Skeletal muscle cell (primary cell): ENCODE measurements at places on chromosomes 12 and 14.
A peak's percentile ranks its signal among the peaks of the same experiment; 100 is the strongest.

- DNase-seq, result no peak
These were observed 5.4 kb upstream of the RALGAPA1 start for GRCh38 chr14:35814371-35815005.

DNA sequence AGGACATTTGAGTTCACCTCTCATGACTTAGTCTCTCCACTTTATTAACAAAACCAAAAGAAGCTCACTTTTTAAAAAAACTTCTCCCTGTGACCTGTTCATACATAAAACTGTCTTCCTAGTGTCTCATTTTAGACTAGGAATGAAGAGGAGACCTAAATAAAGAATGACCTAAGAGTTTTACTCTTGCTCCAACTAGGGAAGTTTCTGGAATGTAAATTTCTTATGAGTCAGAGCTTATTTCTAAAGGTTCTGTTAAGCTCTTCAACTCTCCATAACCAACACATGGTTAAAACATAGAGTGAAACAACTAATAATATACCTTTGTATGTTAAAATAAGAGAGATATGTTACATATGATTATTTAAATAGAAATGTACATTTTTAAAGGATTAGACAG lies 369.8 kb downstream of the EMP1 start:
- peak; percentile 27 for DNase-seq

DNA sequence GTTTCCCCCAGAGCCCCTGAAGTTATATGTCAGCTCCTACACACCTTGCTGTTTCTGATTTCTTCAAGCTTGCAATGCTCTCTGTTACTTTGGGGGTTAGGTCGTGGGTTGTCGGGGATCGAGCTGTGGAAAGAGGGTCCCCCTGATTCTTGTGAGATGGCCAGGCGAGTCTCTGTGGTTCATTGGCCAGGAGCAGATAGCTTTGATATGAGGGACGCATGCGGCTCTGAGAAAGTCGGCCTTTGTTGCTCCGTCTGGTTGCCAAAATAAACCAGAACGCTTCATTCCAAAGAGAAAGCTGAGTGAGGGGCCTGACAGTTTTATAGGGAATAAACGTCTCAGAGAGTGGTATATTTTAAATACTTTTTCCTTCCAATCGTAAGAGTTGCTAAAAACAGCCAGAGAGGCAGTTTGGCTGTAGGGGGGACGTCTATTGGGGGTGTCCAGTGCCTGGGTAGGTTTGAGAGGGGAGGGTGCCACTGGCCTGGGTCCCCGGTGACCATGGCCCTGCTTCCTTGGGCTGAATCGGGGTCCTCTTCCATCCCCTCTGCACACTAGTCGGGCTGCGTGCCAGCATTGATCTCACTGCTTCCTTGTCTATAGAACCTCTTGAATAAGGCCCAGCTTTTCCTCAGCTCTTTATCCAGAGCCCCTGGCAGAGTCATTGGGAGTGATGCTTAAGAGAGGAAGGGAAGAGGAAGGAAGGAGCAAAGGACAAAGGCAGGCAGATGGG lies 18.9 kb downstream of the CCND2 start:
- no peak for DNase-seq

- DNase-seq, result no peak
These were observed 4.1 kb downstream of the PROX2 start for GRCh38 chr14:74871819-74872218.

DNA sequence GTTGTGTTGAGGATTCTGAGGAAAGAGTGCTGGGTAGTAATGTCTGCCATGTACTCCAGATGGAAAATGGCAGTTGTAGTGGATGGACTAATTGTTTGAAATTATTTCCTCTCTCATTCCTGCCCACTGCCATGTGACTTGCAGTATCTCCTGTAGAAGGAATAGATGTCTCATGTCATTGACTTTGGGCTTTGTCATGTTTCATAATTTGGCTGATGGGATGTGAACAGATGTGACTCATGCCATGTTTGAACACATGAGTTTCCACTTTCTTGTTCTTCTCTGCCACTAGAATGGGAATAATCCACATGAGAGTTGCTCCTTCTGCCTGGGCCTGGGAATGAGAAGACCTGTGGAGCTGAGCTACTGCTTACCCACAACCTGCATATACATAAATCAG lies 2.4 kb upstream of the CALCOCO1 start:
- no peak for DNase-seq

DNA sequence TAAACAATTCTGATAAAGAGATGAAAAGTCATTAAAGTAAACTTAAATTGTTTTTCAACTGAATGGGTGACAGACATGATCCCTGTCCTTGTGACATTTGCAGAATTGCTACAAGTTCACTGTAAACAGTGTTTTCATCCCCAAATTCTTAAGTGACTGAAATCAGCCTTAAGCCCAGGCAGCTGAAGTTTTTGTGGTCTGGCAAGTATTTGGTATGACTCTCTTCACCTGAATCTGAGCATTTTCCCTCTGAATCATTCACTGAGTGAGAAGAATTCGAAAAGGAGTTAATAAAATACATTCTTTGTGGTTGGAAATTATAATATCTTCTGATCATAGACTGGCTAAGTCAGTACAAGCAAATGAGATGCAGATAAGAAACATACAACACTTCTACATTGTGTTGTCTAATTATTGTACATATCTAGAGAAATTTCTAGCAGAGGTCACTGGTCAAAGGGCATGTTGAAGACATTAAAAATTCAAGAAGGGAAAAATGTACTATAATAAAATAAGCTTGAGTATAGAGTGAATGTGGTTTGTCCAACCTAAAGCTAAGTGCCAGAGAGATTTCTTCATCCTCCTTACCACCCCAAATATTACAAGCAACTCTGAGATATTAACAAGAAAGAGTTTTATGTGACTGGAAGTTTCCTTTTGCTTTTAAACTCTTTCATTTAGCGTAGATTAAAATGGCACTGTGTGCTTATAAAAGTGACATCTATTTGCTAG lies 177.8 kb upstream of the DIO2 start:
- DNase-seq, result peak; percentile 55

GRCh38 chr14:75577090-75577489 lies 1.3 kb upstream of the FLVCR2 start:
- DNase-seq, result no peak
